ENCODE measurements at places on chromosomes 3 and 15.
A peak's percentile ranks its signal among the peaks of the same experiment; 100 is the strongest.

- DNase-seq = no peak
These were observed 235.4 kb downstream of the FMN1 start for GRCh38 chr15:32959077-32959476.

DNA sequence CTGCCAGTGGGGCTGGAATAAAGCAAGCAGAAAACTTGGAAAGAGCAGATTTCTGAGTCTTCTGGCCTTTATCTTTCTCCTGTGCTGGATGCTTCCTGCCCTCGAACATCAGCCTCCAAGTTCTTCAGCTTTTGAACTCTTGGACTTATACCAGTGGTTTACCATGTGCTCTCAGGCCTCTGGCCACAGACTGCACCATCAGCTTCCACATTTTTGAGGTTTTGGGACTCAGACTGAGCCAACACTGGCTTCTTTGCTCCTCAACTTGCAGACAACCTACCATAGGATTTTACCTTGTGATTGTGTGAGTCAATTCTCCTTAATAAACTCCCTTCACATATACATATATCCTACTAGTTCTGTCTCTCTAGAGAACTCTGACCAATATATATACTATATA lies 706.6 kb downstream of the NR2F2 start:
- no peak for DNase-seq

GRCh38 chr3:23824699-23825444 lies 19.1 kb downstream of the UBE2E1 start:
- DNase-seq = no peak

GRCh38 chr15:74170875-74171578 lies 2.5 kb upstream of the ISLR start:
- DNase-seq = no peak

DNA sequence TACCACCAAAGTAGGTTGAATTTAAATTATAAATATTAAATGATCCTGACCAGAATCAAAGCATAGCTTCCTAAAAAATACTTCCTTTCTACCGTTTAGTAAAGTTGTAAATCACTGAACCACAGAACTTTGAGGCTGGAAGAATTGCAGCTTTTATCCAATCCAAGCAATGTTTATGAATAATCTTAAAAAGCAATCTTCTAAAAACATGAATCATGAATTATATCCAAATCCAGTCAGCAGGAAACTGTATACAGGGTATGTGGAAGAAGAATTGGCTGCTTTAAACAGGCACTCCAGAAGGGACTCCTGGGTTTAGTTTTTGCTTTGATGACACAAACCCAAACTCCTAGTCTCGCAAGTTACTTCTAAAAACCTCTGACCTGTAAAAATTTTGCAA lies 30.2 kb downstream of the HEG1 start:
- DNase-seq = no peak

DNA sequence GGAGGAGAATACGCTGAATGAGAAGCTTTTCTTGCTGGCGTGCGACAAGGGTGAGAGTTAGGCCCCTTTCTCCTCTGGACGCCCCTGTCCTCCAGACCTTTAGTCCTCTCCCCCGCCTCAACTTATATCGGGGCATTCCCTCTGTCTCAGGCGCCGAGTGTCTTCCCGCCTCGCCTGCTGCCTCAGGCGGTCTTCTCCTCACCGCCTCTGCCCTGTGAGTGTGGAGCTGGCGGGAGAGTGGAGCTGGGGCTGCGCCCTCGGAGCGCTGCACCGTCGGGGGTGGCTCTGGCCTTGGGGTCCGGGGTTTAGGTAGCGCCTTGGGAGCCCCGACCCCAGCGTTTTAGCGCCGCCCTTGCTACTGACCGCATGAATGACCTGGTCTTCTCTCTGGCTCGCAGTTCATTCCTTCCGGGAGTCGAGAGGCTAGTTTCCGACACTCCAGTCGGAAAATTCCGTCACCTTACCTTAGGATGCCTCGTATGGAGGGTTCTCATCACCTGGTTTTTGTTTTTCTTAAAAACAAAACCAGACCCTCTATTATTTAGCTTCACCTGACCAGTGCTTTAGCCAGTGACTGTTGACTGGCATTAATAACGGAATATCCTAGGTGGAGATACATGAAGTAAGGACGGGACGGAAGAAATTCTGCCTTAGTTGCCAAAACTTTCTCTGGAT lies 985 bp downstream of the TRPC1 start:
- peak; percentile 11 for DNase-seq

- DNase-seq = no peak
These were observed 133.2 kb downstream of the ALDH1A2 start for GRCh38 chr15:57932348-57932747.

DNA sequence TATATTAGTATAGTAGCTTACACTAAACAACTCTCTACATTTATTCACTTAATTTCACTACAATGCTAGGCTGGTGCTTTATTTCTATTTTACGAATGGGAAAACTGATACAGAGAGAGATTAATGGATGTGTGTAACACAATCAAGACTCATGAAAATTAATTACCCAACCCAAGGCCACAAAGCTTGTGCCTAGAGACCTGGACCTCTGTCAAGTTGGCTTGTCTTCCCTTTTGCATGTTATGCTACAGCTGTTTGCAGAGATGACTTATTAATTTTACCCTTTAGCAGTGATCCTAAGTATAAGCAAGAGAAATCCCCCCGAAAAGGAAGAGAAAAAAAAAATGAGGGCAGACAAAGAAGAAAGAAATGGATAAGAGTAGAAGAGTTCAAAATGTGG lies 162.5 kb downstream of the C3orf38 start:
- no peak for DNase-seq

- no peak for DNase-seq
These were observed 24.4 kb downstream of the NR2F2 start for GRCh38 chr15:96354731-96355567.

GRCh38 chr3:14275962-14276909 lies 97.6 kb downstream of the LSM3 start:
- no peak for DNase-seq

DNA sequence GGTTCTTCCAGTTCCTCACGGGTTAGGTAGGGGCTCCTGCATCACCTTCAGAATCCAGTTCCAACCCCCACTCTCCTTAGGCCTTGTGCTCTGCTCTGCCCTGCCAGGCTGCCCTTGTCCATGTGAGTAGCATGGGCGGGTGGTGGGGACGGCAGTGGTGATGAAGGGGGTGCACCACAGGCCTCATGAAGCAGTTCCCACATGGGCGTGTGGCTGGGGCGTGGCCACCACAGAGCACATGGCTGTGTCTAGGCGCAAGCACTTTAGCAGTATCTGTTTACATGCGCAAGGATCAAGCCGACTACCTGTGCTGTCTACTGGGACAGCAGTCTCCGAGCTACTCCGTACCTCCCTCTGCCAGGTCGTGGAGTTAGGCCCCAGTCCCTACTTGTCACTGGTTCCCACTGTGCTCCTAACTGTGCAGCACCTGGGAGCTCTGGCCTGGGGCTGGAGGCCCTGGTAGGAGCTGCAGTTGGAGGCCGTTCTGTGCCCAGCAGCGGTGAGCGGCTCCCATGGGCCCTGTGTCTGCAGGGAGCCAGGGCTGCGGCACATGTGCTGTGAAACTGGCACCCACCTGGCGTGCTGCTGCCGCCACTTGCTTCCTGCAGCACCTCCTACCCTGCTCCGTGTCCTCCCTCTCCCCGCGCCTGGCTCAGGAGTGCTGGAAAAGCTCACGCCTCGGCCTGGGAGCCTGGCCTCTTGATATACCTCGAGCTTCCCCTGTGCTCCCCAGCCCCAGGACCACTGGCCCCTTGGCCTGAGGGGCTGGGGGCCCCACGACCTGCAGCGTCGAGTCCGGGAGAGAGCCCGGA lies 53.5 kb downstream of the PLXNA1 start:
- no peak for DNase-seq

- no peak for DNase-seq
These were observed 93.7 kb downstream of the NFKBIZ start for GRCh38 chr3:101943029-101943428.

DNA sequence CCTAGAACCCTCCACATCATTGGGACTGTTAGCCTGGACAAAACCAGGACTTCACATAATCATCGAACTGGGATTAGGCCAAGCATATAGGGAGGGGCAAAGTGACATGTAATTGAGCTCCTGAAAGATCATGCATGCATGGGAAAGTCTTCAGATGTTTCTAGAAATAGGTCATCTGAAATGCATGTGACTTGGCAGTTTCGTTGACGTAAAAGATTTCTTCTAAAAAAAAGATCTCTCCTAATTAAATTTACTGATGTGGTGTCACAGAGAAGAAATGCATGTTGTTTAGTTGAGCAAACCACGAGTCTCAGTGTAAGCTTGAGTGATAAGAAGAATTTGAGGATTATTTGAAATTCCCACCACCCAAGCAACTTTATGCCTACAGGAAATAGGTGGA lies 70.0 kb upstream of the LIMD1 start:
- no peak for DNase-seq

DNA sequence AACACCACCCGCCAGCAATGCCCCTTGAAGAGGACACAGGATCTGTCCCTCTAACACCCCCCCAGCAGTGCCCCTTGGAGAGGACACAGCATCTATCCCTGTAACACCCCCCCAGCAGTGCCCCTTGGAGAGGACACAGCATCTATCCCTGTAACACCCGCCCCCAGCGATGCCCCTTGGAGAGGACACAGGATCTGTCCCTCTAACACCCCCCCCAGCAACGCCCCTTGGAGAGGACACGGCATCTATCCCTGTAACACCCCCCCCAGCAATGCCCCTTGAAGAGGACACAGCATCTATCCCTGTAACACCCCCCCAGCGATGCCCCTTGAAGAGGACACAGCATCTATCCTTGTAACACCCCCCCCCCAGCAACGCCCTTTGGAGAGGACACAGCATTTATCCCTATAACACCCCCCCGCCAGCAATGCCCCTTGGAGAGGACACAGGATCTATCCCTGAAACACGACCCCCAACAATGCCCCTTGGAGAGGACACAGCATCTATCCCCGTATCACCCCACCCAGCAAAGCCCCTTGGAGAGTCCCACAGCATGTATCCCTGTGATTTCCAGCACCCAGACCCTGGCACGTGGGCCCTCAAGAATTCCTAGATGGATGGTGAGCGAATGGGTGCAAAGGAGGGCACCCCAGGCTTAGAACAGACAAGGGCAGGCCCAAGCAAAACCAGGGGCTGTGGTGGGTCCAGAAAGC lies 26.9 kb downstream of the TNK2 start:
- DNase-seq = no peak

DNA sequence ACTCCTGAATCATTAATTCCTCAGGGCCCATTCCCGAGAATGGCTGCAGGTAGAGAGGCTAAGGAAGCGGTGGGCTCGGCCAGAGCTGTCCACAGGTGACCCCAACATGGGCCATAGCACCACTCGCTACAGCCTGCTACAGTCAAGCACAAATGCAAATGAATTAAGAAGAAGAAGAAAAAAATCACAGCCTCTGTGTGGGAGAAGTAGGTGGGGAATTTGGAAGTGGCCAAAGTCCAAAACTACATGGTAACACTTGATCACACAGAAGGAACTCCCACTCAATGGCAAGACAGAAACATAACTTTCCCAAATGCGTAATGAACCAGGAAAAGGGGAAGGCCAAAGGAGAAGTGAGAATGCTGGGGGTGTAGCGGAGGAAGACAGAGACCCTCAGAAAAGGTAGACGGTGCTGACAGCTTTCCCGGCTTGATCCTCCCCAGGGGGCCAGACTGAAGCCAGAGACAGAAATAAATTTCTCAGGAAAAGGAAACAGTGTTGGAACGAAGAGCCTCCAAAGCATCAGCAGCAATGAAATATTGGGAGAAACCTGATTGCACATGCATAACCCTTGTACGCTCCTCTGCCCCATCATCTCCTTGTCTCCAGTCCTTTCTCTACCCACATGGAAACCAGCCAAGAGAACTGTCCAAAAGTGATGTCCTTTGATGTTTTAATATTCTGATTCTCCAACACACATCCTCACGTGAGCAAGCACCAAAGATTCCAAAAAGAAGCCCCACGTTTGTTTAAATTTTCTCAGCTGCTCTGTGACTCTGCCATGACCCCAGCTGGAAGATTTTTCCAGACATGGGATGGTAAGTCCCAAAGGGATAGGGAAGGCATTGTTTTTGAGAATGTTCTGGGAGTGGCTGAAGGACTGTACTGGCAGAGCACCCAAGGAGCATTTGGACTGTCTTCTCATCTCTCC lies 107.6 kb downstream of the OXNAD1 start:
- no peak for DNase-seq

GRCh38 chr15:84919106-84919667 lies 34.7 kb downstream of the SLC28A1 start:
- no peak for DNase-seq

DNA sequence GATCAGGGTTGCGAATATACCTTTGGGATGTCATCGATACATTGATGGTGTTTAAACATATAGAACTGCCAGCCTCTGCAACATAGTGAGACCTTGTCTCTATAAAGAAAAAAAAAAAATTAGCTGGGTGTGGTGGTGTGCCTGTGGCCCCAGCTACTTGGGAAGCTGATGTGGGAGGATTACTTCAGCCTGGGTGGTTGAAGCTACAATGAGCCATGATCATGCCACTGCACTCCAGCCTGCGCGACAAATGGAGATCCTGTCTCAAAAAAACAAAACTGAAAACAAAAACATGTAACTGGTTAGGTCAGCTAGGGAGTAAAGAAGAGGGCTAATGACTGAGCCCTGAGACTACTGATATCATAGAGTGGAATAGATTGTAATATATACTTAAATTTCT lies 30.7 kb upstream of the MGA start:
- DNase-seq = no peak

All from stimulated activated CD4-positive, alpha-beta T cell treated with anti-CD3 and anti-CD28 coated beads, Interleukin-4, amount 100 ng/mL, for 48 hours (primary cell).